Mesothelial cell of epicardium (in vitro differentiated cells): ENCODE measurements at places on chromosomes 12 and 14.
A peak's percentile ranks its signal among the peaks of the same experiment; 100 is the strongest.

DNA sequence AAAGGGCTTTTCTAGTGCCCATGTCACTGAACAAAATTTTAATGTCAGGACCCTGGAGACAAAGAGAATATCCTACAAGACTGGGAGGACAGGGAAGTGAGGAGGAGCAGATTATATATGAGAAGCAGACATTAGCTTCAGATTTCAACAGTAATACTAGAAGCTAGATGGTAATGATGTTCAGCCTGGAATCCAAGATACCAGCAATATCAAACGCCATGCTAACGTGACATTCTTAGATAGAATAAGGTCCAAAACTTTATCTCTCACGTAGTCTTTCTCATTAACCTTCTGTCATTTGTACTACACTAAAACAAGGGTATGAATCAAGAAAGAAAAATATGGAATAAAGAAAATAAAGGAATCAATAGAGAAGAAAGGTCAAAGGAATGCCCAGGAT lies 18.7 kb downstream of the SOS2 start:
- no peak for DNase-seq

GRCh38 chr12:62922539-62922938 lies 12.4 kb downstream of the PPM1H start:
- DNase-seq = no peak

- no peak for DNase-seq
Observed at GRCh38 chr14:39175445-39176262, 600 bp downstream of the PNN start.

DNA sequence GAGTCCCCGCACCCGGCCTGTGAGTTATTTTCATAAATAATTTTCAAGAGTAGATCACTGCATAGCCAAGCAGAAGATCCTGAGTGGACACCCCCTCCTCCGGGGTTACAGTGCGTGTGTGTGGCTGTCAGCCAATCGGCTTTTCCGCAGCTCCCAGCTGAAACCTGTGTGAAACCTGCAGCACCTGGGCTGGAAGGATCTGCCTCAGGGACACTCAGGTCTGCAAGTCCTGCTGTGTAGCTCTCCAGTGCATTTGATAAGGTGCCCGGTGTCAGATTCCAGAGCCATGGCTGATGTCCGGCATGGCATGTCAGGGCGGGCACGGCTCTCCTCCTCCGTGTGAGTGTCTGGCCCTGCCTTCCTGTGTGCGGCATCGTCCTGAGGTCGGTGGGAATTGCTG lies 124.8 kb downstream of the GLT1D1 start:
- DNase-seq = no peak

GRCh38 chr12:57456737-57457490 lies 1.8 kb downstream of the INHBE start:
- no peak for DNase-seq

- DNase-seq = no peak
Observed at GRCh38 chr12:2373307-2373706, 320.5 kb downstream of the CACNA1C start.

- peak; percentile 70 for DNase-seq
Observed at GRCh38 chr12:57836442-57837375, 9.8 kb downstream of the CTDSP2 start.

GRCh38 chr14:76051717-76052465 lies 66.3 kb downstream of the IFT43 start:
- no peak for DNase-seq
